AG08395 (cell line): ENCODE measurements at places on chromosomes 16 and 17.

- peak; percentile 88 for DNase-seq
Measured at GRCh38 chr16:84647828-84648594, at the start of gene KLHL36. TSS of gene KLHL36 (plus strand) at chr16:84648511. CDS start at chr16:84650868, 2,357 bp downstream.

DNA sequence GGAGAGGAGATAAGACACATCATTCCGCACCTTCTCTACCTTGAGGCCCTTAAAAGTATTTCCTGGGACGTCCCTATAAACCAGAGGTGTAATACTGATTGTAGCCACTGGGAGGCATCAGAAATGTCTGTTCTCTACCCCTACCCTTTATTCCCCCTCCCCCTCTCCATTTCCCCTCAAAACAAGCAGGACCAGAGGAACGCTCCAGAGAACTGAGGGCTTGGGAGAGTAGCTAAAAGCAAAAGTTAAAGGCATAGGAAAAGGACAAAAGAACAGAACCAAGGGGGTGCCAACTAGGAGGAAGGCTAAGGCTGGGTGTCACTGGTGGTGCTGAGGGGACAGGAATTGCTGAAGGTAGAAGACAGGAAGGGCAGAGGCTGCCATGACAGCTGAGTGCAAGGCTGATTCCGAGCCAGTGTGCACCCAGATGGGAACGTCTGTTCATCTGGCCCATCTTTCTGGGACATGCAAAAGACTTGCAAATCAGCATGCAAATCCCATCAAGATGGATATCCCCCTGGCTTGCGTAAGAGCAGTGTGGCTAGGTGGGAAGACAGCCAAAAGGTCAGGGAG is 6.7 kb downstream of the CAMTA2 start:
- peak; percentile 61 for DNase-seq

GRCh38 chr16:3050487-3050886 is 4.1 kb downstream of the MMP25 start:
- no peak for DNase-seq

DNA sequence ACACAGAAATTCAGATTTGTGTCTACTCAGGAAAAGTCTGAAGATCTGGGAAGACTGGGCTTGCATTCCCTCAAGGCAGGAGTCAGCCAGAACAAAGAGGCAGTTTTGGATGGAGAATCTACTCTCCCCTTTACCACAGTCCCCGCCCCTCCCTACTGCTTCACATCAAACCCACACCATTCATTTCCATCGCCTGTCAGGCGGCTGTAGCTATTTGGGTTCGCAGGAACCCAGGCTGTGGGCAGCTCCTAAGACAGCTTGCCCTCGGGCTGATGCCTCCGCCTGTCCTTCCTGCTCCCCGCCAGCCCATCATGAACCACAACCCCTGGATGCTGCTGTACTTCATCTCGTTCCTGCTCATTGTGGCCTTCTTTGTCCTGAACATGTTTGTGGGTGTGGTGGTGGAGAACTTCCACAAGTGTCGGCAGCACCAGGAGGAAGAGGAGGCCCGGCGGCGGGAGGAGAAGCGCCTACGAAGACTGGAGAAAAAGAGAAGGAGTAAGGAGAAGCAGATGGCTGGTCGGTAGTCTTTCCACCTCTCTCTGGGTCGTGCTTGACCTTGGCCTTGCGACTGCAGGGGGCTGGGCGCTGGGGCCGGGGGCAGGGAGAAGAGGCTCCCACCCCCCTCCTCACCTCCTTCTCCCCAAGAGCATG is 27.0 kb upstream of the ABCC3 start:
- no peak for DNase-seq

DNA sequence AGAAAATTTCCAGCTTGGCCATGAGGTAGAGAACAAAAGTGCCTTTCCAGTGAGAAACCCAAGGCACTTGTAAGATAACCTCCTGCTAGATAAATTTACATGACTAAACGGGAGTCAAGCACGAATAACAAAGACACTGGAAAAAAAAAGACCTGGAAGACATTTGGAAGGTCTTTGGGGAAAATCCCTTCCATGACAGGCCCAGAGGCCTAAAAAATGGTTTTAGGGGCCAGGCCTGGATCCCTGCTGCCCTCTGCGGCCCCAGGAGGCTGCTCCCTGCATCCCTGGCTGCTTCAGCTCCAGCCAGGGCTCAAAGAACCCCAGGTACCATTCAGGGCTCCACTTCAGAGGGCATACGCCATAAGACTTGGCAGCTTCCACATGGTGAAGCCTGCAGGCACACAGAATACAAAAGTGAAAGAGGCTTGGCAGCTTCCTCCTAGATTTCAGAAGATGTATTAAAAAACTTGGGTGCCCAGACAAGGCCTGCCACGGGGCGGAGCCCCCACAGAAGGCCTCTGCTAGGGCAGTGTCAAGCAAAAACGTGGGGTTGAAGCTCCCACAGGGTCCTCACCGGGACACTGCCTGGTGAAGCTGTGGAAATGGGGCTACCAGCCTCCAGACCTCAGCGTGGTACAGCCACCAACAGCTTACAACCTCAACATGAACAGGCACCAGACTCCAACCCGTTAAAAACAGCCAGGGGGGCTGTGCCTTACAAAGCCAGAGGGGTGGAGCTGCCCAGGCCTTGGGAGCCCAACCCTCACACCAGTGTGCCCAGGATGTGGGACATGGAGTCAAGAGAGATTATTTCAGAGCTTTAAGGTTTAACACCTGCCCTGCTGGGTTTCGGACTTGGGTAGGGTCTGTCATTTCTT is 77.1 kb downstream of the SDK2 start:
- no peak for DNase-seq

DNA sequence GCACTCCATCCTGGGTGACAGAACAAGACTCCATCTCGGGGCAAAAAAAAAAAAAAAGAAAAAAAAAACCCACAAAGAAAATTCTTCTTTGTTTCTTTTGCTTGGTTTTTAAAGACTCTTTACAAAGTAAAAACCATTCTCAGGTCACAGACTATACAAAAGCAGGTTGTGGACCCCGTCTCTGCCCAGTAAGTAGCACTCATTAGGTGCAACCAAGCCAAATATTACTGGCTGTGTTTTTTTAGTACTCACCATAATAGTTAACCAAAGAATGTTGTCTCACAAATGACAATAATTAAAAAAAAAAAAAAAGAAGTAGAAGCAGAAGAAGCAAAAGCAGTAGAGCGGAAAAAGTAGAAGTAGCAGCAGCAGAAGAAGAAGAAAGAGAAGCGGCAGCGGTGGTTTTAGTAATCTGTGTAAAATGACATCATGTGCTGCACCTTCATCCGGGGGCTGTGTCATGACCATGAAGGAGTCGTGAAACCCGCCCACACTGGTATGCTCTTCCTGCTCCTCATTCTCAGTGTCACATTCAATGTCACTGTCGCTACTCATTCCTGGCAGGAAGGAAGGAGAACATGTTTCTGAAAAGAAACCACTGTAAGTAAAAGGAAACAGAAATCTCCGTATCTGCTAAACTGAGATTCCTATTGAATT is 105.4 kb downstream of the TRIM37 start:
- DNase-seq = no peak

GRCh38 chr16:89601906-89602272 is 11.6 kb upstream of the DPEP1 start:
- DNase-seq = no peak

GRCh38 chr16:66168777-66169176 is 197.7 kb upstream of the CDH5 start:
- no peak for DNase-seq

- peak; percentile 78 for DNase-seq
Measured at GRCh38 chr17:77145612-77146245, 5.0 kb downstream of the SEC14L1 start.

- no peak for DNase-seq
Measured at GRCh38 chr17:68135141-68135887, 99.8 kb downstream of the KPNA2 start.

DNA sequence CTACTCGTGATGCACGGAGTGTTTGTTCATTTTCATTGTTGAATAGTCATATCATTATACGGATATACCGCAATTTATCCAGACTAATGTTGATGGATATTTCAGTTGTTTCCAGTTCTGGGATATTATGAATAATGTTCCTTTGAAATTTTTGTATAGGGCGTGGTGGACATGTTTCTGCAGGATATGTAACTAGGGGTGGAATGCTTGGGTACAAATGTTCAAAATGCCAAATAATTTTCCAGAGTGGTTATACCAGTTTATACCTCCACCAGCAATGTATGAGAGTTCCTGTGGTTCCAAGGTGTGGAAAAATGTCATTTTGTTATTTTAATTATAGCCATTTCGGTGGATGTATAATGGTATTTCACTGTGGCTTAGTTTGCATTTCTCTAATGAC is 53.6 kb downstream of the NUP88 start:
- no peak for DNase-seq

DNA sequence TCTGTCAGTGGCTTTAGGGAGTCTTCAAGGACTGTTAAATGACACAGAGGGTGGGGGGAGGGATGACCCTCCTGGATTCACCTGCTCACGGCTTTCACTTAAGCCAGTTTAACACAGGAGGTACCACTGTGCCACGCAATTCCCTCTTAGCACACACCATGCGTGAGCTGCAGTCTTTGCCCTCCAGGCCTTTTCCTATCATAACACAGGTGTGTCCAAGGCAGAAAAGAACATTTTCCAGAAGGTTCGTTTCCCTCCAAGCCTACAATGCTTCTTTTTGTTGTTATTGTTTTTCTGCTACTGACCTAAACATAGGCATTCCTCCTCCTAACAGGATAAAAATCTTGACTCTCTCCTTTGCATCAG is 1.1 kb downstream of the ZFHX3 start:
- DNase-seq = no peak

GRCh38 chr16:89534252-89534756 is 26.1 kb downstream of the SPG7 start:
- DNase-seq = peak; percentile 37

GRCh38 chr17:29615048-29615385 is 7.7 kb downstream of the CORO6 start:
- DNase-seq = no peak
